ENCODE measurements at places on chromosomes 4 and X. TPM values are rescaled to one million over a fixed set of nuclear protein-coding genes. Genes with fewer than 3 reads are reported as not detected.

TACR3 gene
- not detected for total RNA-seq

GRCh38 chrX:44871931-44872820 is 812 bp upstream of the KDM6A start:
- no peaks in the 10 kb centered on the region for H3K27me3 ChIP-seq
- peak; percentile 42 for DNase-seq
- H3K4me1 ChIP-seq, result peaks cover 20% of the 10 kb centered on the region
- peak overlapping the region; percentile 53 for H3K4me3 ChIP-seq

DNA sequence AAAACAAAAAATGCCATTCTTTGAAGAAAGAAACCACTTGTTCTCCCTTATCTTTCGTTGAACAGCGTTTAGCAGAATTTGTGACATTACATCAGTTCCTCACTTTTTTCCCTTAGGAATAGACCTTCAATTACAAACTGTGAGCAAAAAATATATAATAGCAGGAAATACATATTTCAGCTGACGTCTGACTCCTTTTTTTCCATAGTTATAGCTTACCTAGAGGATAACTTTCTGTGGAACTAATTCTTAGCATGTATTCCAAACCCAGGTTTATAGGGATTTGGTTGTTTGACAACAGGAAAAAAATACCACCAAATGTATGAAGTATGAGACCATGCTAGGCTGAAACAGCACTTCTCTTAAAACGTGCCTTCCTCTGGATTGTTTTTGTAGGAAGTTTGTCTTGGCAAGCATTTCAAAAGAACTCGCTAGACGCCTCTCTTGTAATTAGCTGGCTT is 2.0 kb upstream of the LIMCH1 start:
- H3K27me3 ChIP-seq, result no peaks in the 10 kb centered on the region
- peaks cover 24% of the 10 kb centered on the region for H3K4me1 ChIP-seq
- no peaks in the 10 kb centered on the region for H3K36me3 ChIP-seq
- H3K27ac ChIP-seq, result peak overlapping the region; percentile 59

S100P gene
- total RNA-seq, result not detected

MAN2B2 gene
- 77.7 TPM for total RNA-seq

DNA sequence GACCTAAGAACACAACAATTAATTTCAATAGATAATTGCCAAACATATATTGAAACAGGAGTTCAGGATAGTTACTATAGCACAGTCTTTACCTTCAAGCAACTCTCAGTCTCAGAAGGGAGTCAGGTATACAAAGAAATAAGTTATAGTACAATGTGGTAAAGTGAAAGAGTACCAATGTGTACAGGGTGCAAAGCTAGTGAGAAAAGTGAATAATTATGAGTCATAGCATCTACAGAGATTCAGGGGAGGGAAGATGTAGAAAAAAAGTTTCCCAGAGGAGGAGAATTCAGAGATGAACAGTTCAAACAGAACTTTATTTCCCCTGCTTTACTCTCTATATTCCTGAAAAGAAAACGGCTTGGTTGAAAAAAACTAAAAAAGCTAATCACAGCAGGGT is 22.7 kb upstream of the DKK2 start:
- no peaks in the 10 kb centered on the region for H3K4me1 ChIP-seq
- no peaks in the 10 kb centered on the region for H3K27me3 ChIP-seq
- no peak for DNase-seq
- no peak overlapping the region for H3K27ac ChIP-seq

- H3K4me3 ChIP-seq, result no peak overlapping the region
- H3K36me3 ChIP-seq, result no peaks in the 10 kb centered on the region
- H3K4me1 ChIP-seq, result no peaks in the 10 kb centered on the region
- no peak overlapping the region for H3K27ac ChIP-seq
These were observed 433.6 kb downstream of the GASK1B start for GRCh38 chr4:157739242-157739641.

DNA sequence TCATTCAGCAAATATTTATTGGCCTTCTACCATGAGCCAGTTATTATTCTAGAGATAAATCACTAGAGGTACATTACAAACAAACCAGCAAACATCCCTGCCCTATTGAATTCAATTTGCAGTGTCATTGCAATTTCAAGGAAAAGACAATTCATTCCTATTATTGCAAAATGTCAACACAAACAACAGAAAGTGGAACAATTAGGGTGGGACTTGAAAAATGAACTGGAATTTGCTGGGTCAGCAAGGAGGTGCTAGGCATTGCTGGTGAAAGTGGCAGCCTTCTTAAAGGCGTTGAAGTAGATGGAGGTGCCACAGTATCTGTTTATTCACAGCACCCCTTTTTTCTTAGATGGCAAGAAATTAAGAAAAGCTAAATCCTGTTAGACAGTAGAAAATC is 224.0 kb upstream of the BMP3 start:
- DNase-seq, result no peak
- no peaks in the 10 kb centered on the region for H3K36me3 ChIP-seq
- H3K27ac ChIP-seq, result no peak overlapping the region
- H3K4me3 ChIP-seq, result no peak overlapping the region
- H3K4me1 ChIP-seq, result no peaks in the 10 kb centered on the region

GRCh38 chr4:151035911-151036310 is 20.8 kb upstream of the LRBA start:
- no peak overlapping the region for H3K4me3 ChIP-seq
- H3K27ac ChIP-seq, result no peak overlapping the region
- H3K4me1 ChIP-seq, result no peaks in the 10 kb centered on the region
- no peak for DNase-seq

SPP1 gene
- total RNA-seq, result 3.0 TPM

- H3K4me1 ChIP-seq, result peaks cover 9% of the 10 kb centered on the region
- DNase-seq, result peak; percentile 11
- no peaks in the 10 kb centered on the region for H3K36me3 ChIP-seq
- H3K4me3 ChIP-seq, result no peak overlapping the region
These were observed 5.9 kb downstream of the LAMP2 start for GRCh38 chrX:120463241-120463640.

GRCh38 chrX:11778230-11778629 is 20.2 kb downstream of the MSL3 start:
- no peak for DNase-seq
- no peak overlapping the region for H3K27ac ChIP-seq
- no peaks in the 10 kb centered on the region for H3K4me1 ChIP-seq
- H3K36me3 ChIP-seq, result no peaks in the 10 kb centered on the region
- H3K4me3 ChIP-seq, result no peak overlapping the region

NPY2R gene
- not detected for total RNA-seq

GRCh38 chr4:64889906-64890610 is 480.8 kb upstream of the TECRL start:
- H3K36me3 ChIP-seq, result no peaks in the 10 kb centered on the region
- no peaks in the 10 kb centered on the region for H3K27me3 ChIP-seq
- H3K4me1 ChIP-seq, result no peaks in the 10 kb centered on the region
- H3K4me3 ChIP-seq, result no peak overlapping the region

- H3K4me3 ChIP-seq, result no peak overlapping the region
- H3K27me3 ChIP-seq, result no peaks in the 10 kb centered on the region
- no peaks in the 10 kb centered on the region for H3K36me3 ChIP-seq
- H3K27ac ChIP-seq, result no peak overlapping the region
- no peak for DNase-seq
These were observed 27.9 kb downstream of the PROM1 start for GRCh38 chr4:16055873-16056272.

DNA sequence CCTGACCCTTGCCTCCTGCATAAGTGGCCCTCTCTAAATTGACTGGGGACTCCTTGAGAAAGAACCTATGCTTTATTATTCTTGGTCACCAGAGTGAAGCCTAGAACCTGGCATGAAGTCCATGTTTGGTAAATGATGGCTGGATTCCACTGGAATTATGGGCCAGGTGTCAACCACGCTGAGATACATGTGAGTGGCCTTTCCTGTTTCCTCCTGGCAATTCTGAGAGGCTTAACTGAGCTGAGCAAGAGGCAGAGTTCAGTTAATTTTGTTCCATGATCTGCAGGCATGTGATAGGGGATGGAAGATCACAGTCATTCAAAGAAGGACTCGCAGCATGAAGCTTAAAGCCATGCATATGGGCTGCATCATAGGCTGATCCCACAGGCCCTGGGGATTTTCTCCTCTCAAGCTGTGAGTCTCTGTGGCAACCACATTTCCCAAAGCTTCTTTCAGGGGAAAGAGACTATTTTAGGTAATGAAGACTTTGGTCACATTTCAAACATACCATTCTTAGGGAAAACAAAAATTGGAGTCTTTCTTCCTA is 69.4 kb upstream of the CLNK start:
- no peak overlapping the region for H3K27ac ChIP-seq
- no peaks in the 10 kb centered on the region for H3K4me1 ChIP-seq
- no peaks in the 10 kb centered on the region for H3K36me3 ChIP-seq
- DNase-seq, result no peak
- no peaks in the 10 kb centered on the region for H3K27me3 ChIP-seq
- H3K4me3 ChIP-seq, result no peak overlapping the region

DNA sequence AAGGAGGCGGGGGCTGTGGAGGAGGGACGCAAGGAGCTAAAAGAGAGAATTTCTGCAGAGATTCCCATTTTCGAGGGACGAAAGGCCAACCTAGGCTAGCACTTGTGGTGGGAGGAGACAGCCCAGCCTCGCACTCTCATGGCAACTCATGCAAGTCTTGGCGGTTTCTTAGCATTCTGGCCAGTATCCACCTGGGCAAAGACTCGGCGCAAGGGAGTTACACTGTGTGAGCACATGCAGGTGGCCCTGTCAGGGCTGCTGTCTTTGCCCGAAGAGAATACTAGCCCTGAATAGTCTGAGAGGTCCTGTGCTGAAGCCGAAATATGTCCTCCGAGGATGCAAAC is 15.5 kb downstream of the MCF2 start:
- H3K36me3 ChIP-seq, result no peaks in the 10 kb centered on the region
- no peak overlapping the region for H3K4me3 ChIP-seq
- H3K4me1 ChIP-seq, result peaks cover 6% of the 10 kb centered on the region
- H3K27ac ChIP-seq, result no peak overlapping the region
- peak; percentile 21 for DNase-seq

DNA sequence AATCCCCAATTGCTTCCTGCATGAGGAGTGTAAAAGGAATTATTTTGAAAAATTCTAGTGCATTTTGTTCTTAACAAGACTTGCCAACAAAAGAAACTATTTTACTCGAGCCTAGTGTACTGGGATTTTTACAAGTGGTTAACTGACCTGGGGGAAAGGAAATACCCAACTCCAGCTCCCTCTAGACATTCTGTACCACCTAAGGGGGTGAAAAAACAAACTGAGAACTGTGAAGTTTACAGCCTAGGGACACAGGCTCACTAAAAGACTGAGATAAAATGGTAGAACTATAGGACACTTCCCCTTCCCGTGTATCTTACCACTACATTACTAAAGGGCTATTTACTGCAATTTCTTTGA is 2.6 kb upstream of the ADH5 start:
- H3K27me3 ChIP-seq, result no peaks in the 10 kb centered on the region
- no peaks in the 10 kb centered on the region for H3K36me3 ChIP-seq
- DNase-seq, result no peak
- no peak overlapping the region for H3K4me3 ChIP-seq

- H3K27ac ChIP-seq, result no peak overlapping the region
- DNase-seq, result no peak
- no peak overlapping the region for H3K4me3 ChIP-seq
- H3K27me3 ChIP-seq, result no peaks in the 10 kb centered on the region
These were observed 174.1 kb downstream of the CBR4 start for GRCh38 chr4:168835880-168836454.

DNA sequence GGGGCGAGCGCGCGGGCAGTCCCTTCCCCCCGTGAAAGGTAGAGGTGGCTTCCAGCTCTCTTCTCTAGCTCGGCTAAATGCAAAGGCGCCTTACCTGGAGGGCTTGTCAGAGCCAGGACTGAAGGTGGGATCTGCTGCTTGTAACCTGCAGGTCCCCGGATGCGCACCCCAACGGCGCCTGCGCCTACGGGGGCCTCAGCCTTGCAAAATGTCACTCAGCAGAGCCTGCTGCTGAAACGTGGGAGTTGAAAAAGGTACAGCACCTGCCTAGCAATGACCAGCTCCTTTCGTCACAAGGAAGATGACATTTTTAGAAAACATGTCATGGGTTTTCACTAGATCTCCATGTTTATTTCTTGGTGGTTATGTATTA is 583 bp downstream of the ABHD18 start:
- H3K27ac ChIP-seq, result peak overlapping the region; percentile 96
- H3K27me3 ChIP-seq, result no peaks in the 10 kb centered on the region
- H3K36me3 ChIP-seq, result no peaks in the 10 kb centered on the region
- H3K4me1 ChIP-seq, result peaks cover 3% of the 10 kb centered on the region

DNA sequence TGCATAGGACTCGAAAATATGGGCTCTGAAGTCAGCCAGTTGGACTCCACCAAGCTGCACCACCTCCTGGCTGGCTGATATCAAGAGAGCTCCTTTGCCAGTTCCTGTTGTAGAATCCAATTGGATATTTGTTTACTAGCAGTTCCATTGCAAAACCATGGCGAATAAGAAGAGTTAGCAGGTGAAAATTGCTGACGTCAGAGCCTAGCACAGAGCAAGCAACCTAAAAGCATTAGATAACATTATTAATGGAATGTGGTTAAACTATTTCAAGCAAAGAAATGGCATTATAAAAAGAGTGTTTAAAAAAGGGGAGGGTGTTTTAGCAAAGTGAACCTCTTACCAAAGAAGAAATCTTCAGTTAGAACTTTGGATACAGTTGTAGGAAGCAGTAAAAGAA is 1816.3 kb upstream of the TENM3 start:
- no peak overlapping the region for H3K27ac ChIP-seq
- no peaks in the 10 kb centered on the region for H3K4me1 ChIP-seq
- DNase-seq, result no peak
- H3K36me3 ChIP-seq, result no peaks in the 10 kb centered on the region
- no peaks in the 10 kb centered on the region for H3K27me3 ChIP-seq

GRCh38 chr4:165177725-165178666 is 29.4 kb upstream of the KLHL2 start:
- DNase-seq, result peak; percentile 8
- peaks cover 5% of the 10 kb centered on the region for H3K4me1 ChIP-seq
- H3K27me3 ChIP-seq, result no peaks in the 10 kb centered on the region
- H3K4me3 ChIP-seq, result no peak overlapping the region
- H3K36me3 ChIP-seq, result no peaks in the 10 kb centered on the region

DNA sequence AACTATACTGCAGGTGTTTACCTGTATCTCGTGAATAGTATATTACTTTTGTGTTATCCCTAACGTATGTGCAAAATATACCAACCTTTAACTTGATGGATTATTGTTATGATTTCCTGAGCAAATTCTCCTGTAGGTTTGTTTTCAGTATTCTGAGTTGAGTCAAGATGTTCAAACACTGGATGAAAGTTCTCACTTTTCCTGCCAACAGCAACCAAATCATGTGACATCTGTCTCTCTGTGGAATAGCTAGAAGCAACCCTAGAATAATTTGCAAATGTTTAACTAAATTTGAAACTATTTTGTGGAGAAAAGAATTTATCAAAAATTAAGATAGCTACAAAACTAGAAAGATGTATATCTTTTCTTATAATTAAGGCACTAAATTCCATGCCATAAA is 35.6 kb downstream of the BCLAF3 start:
- H3K27ac ChIP-seq, result no peak overlapping the region
- H3K27me3 ChIP-seq, result no peaks in the 10 kb centered on the region
- no peak for DNase-seq
- no peak overlapping the region for H3K4me3 ChIP-seq
- peaks cover 4% of the 10 kb centered on the region for H3K4me1 ChIP-seq
